Eye (tissue), 1 donor: ENCODE measurements at places on chromosomes 5 and 9.
A peak's percentile ranks its signal among the peaks of the same experiment; 100 is the strongest.

DNA sequence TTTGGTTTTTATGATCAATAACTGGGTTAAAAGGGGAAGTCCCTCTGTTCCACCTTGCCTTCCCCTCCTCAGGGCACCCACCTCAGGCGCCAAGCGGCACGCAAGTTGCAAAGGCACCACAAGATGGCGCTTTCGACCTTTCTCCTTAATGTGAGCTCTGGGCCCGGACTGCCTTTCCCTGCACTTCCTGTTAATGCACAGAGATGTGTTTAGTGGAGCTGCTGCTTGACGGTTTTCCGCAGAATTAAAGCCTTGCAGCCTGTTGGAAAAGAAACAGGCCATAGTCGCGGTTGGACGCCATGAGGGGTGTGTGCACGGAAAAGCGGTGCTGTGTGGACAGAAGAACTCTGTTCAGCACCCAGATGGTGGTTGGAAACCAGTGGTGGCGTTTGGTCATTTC, 17.9 kb downstream of the CXCL14 start:
- peak; percentile 96 for DNase-seq

GRCh38 chr5:146327989-146328388, 10.7 kb upstream of the POU4F3 start:
- no peak for DNase-seq

DNA sequence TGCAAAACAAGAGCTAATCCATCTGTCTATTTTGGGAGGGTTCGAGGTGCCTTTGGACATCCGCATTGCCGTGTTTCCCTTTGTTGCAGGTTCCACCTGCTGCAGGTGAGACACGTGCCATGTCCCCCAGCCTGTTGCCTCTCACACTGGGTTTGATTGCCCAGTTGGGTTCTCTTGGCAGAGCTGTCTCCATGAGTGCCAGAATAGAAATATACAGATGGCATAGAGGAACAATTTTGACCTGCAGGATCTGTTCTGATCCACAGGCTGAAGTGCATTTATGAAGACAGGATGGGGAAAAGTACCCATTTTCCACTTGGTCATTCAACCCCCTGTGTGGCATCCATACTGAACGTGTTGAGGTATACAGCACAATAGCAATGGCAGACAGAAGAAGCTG, 178.1 kb downstream of the SGCD start:
- no peak for DNase-seq

DNA sequence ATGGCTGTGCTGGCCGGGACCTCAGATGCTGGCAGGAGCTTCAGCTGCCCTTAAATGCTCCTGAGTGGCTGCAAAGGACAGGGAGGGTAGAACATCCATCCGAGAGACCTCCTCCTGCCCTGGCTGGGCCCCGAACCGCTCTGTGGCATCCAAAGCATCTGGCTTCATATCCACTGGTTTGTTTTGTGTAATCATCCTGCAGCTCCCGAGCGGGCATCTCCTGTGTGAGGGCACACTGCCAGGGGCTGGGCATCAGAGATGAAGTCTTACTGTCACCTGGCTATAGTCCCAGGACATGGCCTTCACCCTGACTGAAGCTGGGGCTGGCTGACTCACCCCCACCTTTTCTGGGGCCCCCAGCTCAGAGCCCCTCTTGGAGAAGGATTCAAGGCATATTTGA, 18.5 kb upstream of the NTNG2 start:
- DNase-seq = no peak

- no peak for DNase-seq
These were observed 13.3 kb downstream of the HMMR start for GRCh38 chr5:163473635-163474243.
